Stimulated activated CD4-positive, alpha-beta T cell treated with anti-CD3 and anti-CD28 coated beads, Interleukin-4, amount 100 ng/mL, for 24 hours (primary cell): ENCODE measurements at places on chromosomes 5 and 9.

- no peak for DNase-seq
These were observed 9.3 kb upstream of the MYOT start for GRCh38 chr5:137858223-137858916.

DNA sequence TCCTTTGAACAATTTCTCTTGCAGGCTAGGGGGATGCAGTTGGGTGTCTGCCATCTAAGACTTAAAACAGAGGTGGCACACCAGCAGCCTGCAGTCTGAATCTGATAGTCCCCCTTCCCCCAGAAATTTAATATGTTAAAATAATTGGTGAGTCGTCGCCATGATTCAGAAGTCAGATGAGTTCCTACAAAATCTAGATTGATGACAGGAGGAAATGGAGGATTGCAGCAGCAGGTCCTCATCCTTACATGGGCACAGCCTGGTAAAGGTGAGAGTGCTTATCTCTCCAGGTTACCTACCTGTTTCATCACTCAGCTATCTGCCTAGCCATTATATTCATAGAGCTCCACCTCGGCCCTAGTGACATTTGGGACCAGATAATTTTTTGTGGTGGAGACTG, 112.3 kb downstream of the PCSK1 start:
- no peak for DNase-seq

GRCh38 chr9:34998266-34998665, 8.7 kb downstream of the DNAJB5 start:
- no peak for DNase-seq

GRCh38 chr9:96245399-96245798, 56.6 kb downstream of the HSD17B3 start:
- no peak for DNase-seq

DNA sequence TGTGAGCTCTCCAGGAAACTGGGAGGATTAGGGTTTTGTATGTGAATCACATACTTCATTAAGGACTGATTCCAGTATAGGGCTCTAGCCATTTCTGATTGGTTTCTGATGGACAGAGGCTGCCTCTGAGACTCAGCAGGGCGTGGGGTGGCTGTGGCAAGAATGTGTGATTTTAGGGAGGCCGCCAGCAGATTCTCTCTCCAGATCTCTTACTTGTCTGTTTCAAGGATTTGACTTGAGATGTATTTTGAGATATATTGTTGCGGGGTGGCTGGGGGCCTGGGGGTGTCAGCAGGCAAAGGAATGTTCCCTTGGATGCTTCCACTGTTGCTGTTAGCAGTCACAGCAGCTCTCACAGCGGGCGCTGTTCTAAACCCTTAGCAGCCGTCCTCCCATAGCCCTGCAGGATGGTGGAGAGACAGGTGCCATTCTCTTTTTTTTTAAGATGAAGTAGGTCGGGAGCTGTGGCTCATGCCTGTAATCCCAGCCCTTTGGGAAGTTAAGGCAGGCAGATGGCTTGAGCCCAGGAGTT, 8.0 kb upstream of the HNRNPAB start:
- DNase-seq: no peak

DNA sequence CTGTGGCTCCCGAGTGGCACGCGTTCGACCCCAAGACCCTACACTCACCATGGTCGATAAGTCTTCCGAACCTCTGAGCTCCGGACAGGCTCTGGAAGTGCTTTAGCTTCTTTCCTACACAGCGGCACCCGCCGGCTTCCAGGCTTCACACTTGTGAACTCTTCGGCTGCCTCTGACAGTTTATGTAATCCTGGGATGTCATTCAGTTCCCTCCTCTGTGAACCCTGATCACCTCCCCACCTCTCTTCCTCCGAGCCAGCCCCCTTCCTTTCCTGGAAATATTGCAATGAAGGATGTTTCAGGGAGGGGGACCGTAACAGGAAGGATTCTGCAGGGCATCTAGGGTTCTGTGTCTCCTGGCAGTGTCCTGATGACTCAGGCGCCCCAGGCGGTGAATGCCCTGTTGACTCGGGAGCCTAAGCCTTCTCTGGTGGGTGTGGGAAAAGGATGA, at the start of gene CD14:
TSS of gene CD14 (minus strand) at position 155 of the 451 bp plus-strand sequence. CDS start at position 51, 104 bp downstream.
- DNase-seq: peak; percentile 11

GRCh38 chr5:114857941-114858551, 311.7 kb downstream of the TRIM36 start:
- DNase-seq: no peak

GRCh38 chr9:92488681-92489550, 6.6 kb upstream of the ASPN start:
- DNase-seq: no peak

- DNase-seq: no peak
These were observed 32.9 kb downstream of the ACER2 start for GRCh38 chr9:19441730-19442129.

GRCh38 chr9:29297592-29297991, 1724.3 kb upstream of the C9orf72 start:
- no peak for DNase-seq

GRCh38 chr5:150774145-150774544, 4.4 kb upstream of the SMIM3 start:
- DNase-seq: no peak

DNA sequence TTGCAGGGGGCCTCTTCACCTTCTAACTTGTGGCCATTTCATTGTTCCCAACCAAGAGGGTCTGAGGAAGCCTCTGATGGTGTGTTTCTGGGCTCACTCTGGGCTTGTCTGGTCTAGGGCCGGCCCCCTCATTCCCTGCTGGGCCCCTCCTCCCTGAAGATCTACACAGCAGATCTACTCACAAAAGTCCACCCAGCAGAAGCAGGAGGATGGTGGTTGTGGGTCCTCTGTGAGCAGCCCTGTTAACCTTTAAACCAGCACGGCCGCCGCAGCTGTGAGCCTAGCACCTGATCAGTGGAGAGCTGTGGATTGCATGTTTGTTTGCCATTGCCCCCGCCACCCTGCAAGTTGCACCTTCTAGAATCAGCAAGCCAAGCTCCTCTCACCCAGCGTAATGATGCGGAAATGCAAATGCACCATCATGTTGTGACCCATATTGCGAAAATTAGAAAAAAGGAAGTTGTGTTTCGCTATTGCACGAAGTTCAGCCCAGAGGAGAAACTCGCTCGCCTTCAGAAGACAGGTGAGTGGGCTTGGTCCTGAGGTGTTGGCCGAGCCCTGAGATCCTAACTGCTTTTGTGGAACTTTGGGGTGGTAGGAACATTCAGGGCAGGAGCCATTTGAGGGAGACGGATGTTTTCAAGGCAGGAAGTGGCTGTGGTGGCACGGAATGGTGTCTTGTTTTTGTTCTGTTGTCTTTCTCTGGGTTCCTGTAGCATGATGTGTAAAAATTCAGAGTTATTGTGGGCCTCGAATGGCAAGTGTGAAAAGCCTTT, 16.7 kb downstream of the FGD3 start:
- peak; percentile 74 for DNase-seq

GRCh38 chr5:113489299-113489698, 1.0 kb upstream of the MCC start:
- no peak for DNase-seq

DNA sequence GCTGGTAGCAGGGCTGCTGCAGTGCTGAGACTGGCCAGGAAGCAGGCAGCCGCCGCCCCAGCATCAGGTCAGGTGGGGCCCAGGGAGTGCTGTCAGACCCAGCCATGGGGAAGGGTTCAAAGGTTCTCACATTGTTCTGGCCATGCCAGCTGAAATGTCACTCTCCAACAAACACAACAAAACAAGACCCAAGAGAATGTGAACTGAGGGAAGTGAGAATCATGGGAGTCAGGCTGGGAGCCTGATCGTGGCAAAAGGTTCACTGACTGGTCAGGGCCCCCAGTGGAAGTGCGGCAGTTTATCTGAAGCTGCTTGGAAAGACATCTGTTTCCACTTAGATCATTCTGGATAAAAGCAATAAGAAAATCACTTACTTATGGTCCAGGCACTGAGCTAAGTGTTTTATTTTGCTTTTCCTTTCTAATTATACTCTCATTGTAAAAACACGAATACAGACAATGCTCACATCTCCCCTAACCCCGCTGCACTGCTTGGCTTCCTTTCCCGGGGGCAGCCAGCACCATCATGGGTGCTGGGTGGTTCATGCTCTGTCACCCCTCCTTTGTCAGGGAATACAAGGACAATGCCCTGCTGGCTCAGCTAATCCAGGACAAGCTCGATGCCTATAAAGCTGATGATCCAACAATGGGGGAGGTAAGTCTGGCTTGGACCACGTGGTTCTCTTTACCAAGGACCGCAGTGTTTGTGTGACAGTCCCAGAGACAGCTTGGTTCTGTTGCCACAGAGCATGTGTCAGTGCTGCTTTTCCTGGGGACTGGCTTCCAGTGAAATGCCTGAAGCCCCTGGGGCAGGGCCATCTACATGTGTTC, 41.9 kb upstream of the CFAP157 start:
- no peak for DNase-seq

- DNase-seq: no peak
These were observed 67.6 kb downstream of the FYB1 start for GRCh38 chr5:39151745-39152144.

- DNase-seq: no peak
These were observed 161.4 kb downstream of the PIK3R1 start for GRCh38 chr5:68376935-68377334.

DNA sequence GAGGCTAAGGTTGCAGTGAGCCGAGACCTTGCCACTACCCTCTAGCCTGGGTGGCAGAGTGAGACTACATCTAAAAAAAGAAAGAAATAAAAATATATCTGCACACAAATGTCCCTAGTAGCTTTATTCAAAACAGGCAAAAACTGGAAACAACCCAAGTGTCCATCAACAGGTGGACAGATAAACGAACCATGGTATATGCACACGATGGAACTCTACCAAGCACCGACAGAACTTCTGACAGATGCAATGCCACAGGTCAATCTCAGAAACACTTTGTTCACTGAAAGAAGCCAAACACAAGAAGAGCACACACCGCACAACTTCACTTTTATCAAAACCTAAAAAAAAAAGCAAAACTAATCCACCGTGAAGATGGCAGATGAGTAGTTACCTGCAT, 30.4 kb downstream of the CAMSAP1 start:
- no peak for DNase-seq

GRCh38 chr9:36543916-36544315, 28.8 kb upstream of the MELK start:
- DNase-seq: no peak

GRCh38 chr5:180098991-180099732, 27.6 kb upstream of the RNF130 start:
- DNase-seq: no peak

DNA sequence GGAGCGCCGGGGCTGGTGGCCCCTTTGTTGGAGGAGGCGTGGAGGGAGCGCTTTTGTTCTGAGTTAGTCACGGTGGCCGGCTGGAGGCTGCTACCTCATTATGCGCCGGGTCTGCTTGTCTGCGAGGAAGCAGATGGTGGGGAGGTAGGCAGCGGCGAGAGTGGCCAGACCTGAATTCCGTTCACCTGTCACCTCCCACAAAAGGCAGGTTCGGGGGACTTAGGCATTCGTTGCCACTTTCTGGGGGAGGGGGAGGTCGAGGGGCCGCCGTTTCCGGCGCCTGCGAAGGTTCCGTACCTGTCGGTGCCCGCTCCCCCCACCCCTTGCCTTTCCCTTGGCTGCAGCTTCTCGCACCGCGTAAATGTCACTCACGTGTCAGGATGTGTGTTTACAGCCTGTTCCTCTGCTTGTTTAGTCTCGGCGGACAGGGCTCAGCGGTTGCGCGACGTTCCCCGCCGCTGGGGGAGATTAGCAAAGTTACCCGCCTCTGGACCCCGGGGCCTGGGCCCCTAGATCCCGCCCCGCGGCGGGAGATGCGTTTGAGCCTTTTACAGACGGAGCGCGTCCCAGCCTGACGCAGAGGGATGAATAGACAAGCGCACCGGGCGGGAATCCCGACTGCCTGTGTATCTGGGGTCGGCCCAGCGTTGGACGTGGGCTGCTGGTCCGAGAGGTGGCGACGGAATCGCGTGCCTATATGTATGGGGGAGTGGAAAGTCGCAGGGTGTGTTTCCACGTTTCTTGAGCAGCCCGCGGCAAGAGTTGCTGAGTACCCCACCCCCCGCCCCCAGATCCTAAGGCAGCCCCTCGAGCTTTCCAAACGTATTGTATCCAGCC, 2.7 kb upstream of the LHX2 start:
- DNase-seq: no peak

- no peak for DNase-seq
These were observed 599 bp downstream of the KIAA1191 start for GRCh38 chr5:176360894-176361436.

DNA sequence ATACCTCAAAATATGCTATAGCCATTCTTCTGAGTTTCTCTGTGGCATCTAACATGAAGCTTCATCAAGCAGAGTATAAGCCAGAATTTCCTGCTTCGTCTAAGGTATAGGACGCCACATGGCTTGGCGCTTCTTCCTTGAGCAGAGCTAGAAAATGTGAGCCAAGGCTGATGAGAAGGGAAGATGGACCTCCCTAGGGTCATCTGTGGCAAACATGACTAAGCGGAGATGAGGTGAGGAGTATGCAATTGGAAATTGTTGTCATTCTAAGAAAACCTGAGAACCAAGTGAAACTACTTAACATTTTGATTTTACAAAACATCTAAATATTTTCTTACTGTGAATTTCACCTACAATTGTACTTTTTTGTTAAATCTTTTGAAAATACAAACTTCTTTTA, 466.5 kb downstream of the PSAT1 start:
- no peak for DNase-seq

GRCh38 chr9:21931428-21931827, 62.8 kb downstream of the CDKN2A start:
- DNase-seq: no peak

- no peak for DNase-seq
These were observed 270.9 kb upstream of the IL12B start for GRCh38 chr5:159601216-159601615.

DNA sequence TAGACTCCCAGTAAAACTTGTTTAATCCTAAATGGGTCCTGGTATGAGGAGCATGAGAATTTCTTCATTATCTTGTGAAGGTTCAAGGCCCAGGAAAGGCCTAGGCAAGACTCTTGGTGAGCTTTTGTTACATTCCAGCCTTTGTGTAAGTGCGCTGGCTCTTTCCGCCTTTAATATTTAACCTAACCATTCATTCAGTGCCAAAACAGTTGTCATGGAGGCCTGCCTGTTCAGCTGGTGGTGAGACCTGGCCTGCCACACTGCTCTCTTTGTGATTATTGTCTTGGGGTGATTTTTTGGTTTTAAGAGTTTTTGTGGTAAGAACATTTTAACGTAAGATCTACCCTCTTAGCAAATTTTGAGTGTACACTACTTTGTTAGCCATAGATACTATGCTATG, 127.5 kb upstream of the WWC1 start:
- DNase-seq: no peak

- DNase-seq: no peak
These were observed 98.5 kb downstream of the ESM1 start for GRCh38 chr5:54886866-54887265.

DNA sequence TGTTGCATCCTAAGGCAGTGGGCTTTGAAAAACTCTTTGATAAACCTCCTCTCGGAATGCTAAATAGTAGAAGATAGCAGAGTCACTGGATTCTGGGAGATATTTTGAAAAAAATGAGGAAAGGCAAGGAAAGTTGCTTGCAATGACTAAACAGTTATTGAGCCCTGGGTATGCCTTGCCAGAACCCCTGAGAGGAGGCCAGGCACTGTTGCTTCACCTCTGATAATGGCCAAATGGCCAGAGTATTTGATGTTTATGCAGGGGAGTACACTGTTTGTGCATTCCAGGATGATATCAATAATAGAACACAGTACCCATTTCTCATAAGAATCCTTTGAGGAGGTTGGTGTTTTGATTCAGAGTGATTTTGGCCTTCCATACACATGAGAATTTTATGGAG, 935.1 kb upstream of the WWC1 start:
- DNase-seq: no peak
